ENCODE measurements at places on chromosomes 7 and 10.

GRCh38 chr10:89003344-89003743, 12.7 kb downstream of the FAS start:
- DNase-seq: no peak

DNA sequence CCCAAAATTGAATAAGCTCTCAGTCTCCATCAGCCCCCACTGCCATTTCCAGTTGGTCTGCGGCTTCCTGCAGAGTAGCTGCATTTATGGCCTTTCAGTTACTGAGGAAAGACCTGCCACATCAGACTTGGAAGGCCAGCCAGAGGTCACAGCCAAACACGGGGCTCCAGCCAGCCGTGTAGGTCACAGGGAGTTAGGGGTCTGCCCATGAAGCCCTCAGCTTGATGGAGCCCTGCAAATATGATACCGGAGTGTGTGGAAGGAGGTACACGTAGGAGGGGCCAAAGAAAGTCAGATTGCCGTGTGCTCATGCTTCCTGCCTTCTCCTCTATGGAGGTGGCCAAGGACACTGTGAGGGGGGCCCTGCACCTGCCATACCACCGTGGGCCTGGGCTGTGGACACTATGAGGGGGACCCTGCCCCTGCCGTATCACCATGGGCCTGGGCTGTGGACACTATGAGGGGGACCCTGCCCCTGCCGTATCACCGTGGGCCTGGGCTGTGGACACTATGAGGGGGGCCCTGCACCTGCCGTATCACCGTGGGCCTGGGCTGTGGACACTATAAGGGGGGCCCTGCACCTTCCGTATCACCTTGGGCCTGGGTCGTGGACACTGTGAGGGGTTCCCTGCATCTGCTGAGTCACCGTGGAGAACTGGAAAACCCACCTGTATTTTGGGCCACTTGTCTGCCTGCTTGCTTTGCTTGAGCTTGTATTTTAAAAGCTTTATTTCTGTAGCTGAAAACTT, 335.7 kb upstream of the SHH start:
- DNase-seq: no peak

- DNase-seq: no peak
These were observed 28.7 kb upstream of the CALU start for GRCh38 chr7:128710481-128710880.

DNA sequence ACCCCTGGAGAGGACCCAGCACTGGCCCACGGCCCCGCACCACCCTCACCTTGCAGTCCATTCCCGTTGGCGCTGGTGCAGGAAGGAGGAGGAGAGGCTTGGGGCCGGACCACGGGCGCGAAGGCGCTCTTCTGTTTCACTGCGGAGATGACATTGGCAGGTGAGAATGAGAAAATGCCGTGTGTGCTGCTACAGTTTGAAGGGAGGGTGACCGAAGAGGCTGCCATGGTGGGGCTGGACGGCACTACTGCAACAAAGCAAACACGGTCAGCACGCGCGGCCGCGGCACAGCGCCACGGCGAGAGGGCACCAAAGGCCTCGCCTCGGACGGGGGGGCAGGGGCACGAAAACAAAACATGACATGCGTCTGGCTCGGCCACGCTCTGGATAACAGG, 123.9 kb downstream of the EBF3 start:
- no peak for DNase-seq

- DNase-seq: no peak
These were observed 90.9 kb upstream of the SMNDC1 start for GRCh38 chr10:110395350-110396283.

- no peak for DNase-seq
These were observed 188.4 kb downstream of the DYNC1I1 start for GRCh38 chr7:95960706-95961244.

DNA sequence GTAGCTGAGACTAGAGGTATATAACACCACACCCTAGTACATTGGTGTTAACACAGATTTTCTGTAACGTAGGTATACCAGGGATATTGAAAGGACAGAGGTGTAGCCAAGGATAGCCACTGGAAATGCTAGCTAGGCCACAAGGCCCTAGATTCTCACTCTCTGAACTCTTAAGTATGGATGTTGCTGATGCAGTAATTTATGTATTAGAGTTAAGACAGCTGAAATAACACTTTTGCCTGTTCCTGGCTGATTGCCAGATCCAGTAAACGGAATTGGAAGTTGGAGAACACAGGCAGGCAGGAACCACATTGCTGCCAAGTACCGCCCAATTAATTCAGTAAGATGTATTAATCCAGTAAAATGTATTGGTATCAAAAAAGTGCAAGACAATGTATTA, 1.8 kb downstream of the CALU start:
- no peak for DNase-seq

GRCh38 chr10:63713191-63714144, 192.3 kb downstream of the REEP3 start:
- DNase-seq: peak; percentile 90

GRCh38 chr7:75611557-75612178, 119.5 kb downstream of the SPDYE5 start:
- DNase-seq: peak; percentile 66

Measured in left hindlimb (tissue), 1 donor.